ENCODE measurements at places on chromosomes 16 and 17.
A peak's percentile ranks its signal among the peaks of the same experiment; 100 is the strongest.

DNA sequence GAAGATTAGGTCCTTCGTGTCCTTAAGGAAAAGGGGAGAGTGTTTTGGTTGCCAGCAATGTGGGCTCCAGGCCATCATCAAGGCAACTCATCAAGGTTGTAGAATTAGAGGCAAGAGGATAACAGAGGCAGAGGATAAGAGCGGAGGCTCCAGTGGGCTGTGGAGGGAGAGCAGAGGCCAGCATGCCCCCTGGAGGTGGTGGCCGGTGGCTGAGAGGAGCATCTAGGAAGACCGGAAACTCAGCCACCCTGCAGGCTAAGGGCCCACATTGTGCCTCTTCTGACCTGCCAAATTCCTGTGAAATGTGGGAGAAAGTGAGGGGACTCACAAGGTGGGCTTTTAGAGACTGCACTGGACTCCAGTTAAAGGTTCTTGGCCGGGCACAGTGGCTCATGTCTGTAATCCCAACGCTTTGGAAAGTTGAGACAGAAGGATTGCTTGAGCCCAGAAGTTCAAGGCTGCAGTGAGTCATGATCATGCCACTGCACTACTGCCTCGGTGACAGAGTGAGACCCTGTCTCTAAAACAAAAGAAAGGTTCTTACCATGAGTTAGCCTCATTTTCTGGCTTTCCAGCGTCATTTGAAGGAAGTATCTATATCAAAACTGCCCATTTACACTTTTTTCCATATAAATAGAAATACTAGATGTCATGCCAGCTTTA lies 62.7 kb upstream of the ADORA2B start:
- no peak for DNase-seq

DNA sequence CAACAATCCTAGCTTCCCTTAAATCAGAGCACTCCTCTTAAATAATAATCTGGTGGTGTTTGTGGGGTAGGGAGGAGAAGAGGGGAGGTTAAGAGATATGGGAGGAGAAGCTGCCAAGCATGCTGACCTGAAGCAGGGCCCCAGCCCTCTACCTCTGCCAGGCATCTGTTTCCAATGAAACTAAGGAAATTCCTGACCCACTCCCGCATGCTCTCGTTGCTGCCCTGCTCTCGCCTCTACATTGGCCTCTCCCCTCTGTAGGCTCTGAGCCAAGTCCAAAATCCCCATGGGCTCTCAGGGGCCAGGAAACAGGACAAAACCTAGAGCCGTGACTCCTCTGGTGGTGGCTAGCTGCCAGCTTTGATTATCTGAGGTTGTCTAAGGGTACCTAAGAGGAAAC lies 559.5 kb upstream of the CDH11 start:
- DNase-seq, result no peak

- DNase-seq, result no peak
Measured at GRCh38 chr16:84531671-84532111, 27.2 kb upstream of the MEAK7 start.

DNA sequence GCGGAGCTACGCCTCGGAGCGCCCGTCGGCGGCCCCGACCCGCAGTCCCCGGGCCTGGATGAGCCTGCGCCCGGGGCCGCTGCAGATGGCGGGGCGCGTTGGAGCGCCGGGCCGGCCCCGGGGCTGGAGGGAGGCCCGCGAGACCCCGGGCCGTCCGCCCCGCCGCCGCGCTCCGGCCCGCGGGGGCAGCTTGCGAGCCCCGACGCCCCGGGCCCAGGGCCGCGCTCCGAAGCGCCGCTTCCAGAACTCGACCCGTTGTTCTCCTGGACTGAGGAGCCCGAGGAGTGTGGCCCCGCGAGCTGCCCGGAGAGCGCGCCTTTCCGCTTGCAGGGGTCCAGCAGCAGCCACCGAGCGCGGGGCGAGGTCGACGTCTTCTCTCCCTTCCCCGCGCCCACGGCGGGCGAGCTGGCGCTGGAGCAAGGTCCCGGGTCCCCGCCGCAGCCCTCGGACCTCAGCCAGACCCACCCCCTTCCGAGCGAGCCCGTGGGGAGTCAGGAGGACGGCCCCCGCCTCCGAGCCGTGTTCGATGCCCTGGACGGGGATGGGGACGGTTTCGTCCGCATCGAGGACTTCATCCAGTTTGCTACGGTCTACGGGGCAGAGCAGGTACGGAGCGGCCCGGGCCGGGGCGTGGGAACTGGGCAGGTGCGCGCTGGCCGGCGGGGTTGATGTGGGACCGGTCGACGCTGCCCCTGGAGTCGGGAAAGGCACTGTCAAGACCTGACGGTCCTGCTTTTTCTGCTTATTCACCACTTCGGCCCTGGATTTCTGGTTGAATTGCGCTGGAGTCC lies 861 bp downstream of the RAB11FIP3 start:
- peak; percentile 10 for DNase-seq

DNA sequence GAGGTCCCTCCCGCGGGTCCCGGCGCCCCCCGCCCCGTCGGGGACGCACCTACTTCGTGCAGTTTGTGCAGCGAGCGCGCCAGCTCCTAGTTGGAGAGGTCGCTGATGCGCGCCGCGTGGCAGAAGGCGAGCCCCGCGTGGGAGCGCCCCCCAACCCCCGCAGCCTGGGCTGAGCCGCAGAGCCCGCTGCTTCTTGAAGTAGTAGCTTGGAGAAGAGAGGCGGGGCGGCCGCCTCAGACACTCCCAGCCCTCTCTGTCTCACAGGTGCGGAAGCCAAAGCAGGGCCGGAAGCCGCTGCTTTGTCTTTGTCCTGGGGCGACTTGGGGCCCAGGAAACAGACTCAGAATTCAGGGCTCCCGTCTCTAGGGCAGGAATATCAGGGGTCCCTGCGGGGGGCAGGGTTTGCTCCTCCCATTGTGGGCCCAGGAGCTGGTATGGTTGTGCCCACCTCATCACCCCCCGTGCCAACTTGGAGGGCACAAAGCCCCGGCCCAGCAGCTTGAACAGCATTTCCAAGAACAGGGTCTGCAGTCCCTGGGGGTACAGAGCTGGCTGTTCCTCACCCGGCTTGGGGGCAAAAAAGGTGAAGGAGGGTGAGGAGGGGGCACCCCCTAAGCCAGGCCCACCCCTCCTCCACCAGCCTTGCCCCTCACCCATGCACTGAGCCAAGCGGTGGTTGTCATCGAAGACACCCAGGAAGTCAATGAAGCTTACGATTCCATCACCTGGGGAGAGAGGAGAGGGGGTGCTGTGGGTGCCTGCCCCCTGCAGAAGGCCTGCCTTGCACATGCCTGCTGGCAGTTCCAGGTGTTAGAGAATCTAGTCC lies 13.5 kb downstream of the SPATA32 start:
- peak; percentile 90 for DNase-seq

DNA sequence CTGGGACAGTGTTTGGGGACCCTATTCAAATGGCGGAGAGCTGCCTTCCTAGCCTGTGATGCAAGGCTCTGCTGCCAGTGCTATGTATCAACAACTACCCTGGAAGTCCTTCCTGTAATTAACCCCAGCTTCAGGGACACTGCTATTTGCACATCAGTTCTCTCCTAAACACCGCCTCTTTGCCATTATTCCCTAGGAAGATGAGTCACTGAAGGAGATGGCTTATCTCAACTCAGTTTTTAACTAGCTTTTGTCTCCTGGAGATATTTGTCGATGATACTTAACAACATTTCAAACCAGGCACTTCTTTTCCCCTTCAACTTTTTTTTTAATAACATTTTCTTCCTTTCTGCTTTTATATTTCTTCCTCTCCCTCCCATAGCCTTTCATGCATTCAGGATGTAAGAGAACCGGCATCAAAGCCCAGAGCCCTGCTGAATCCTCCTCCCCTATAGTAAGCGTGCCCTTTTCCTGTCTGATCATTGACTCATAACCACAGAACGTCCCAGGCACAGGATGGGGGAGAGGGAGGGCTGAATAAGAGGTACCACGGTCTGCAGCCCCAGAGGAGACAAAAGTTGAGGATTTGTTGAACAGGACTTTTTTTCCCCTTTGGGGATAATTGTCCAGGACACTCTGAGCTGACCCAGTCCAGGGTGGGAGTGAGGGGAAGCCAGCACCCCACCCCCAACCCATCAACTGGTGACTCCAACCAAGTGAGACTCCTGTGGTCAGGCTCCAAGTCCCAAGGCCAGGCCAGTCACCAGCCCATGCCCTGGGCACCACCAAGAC lies 387.8 kb upstream of the SALL1 start:
- no peak for DNase-seq

GRCh38 chr17:2094891-2095535 lies 40.1 kb downstream of the HIC1 start:
- no peak for DNase-seq

- DNase-seq, result no peak
Measured at GRCh38 chr17:760371-760770, 8.3 kb upstream of the GEMIN4 start.

- no peak for DNase-seq
Measured at GRCh38 chr16:80744856-80745255, 59.5 kb downstream of the CDYL2 start.

GRCh38 chr17:29243792-29244191 lies 2.9 kb upstream of the CRYBA1 start:
- DNase-seq, result no peak

- DNase-seq, result no peak
Measured at GRCh38 chr17:69485901-69486643, 71.6 kb downstream of the MAP2K6 start.

DNA sequence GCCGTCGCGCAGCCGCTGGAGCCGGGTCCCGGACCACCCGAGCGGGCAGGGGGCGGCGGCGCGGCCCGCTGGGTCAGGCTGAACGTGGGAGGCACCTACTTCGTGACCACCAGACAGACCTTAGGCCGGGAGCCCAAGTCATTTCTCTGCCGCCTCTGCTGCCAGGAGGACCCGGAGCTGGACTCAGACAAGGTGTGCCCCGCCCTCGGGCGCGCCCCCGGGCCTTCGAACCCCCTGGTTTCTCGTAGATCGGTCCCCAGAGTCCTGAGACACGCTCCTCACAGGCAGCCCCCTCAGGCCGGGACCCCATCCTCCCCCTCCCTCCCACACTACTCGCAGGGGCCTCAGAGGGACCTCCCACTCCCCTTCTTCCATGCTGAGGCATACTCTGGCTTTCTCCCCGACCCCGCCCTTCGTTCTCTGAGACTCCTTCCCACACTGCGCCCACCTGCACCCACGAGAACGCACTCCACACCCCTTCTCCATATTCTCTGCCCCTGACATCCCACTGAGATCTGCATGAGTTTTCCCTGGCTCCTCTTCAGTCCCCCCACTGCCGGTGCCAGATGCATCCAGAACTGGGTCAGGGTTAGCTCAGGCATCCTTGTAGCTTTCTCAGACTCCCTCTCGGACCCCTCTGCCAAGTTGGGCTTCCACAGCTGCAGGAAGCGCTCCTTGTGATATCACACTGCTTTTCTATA lies 523 bp downstream of the KCTD2 start:
- DNase-seq, result peak; percentile 19

GRCh38 chr17:27579304-27579703 lies 51.7 kb upstream of the LGALS9 start:
- no peak for DNase-seq

DNA sequence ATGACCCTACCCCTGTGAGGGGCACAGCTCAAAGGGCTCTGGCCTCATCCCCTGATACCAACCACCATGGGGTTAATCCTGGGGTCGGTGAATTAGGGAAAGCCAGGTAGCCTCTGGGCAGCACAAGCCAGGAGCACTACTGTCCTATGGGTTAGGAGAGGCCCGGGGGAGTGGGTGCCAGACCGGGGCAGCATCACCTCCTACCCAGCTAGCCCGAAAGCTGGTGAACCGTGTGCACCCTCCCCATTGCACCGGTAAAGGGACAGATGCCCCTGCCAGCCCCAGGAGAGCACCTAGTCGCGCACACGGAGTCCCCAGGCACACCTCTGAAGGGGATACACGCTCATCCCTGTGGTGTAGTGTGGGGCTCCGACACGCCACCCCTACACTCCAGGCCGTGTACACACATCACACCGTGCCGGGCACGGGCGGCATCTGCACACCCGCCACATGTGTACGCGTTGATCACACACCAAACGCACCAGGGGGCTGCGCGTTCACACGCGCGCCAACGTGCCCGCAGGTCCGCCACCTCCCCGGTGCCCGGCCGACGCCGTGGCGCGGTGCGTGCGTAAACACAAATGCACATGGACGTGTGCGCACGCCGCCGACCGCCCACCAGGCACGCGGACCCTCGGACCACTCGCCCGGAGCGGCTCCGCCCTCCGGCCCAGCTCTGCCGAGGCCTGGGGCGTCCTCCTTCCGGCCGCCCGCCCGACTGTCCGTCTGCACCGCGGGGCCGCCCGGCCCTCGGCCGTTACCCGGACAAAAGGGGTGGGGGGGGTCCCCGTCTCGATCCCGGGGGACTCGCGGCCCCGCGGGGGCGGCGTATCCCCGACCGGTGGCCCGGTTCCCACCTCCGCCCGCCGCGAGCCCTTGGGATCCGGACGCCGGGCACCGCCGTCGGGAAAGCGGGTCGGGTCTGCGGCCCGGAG lies 785 bp downstream of the UBALD1 start:
- no peak for DNase-seq

DNA sequence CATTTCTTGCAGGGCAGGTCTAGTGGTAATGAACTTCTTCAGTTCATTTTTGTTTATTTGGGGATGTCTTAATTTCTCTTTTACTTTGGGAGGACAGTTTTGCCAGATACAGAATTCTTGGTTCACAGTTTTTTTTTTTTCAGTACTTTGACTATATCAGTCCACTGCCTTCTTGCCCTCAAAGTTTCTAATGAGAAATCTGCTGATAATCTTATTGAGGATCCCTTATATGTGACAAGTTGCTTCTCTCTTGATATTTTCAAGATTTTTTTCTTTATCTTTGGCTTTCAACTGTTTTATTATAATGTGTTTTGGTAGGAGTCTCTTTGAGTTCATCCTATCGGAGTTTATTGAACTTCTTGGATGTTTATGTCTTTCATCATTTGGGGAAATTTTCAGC lies 42.8 kb downstream of the CLEC19A start:
- DNase-seq, result no peak

GRCh38 chr17:5793899-5794298 lies 209.6 kb upstream of the NLRP1 start:
- DNase-seq, result peak; percentile 39

DNA sequence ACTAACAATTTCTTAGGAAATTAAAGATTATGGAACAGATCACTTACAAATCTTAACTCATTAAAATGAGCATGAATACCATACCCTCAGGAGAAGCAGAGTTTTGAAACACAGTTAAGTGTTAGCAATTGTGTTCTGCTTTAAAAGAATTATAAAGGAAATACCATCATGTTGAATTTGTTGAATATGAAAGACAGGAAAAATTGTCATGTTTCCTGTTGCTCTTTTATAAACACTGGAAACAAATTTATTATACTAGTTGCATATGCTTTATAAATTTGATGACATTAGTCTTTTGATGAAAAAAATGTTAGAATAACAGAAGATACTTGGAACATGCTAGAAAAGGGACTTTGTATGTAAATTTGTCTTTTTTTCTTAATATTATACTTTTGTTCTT lies 59.7 kb downstream of the VMP1 start:
- no peak for DNase-seq

DNA sequence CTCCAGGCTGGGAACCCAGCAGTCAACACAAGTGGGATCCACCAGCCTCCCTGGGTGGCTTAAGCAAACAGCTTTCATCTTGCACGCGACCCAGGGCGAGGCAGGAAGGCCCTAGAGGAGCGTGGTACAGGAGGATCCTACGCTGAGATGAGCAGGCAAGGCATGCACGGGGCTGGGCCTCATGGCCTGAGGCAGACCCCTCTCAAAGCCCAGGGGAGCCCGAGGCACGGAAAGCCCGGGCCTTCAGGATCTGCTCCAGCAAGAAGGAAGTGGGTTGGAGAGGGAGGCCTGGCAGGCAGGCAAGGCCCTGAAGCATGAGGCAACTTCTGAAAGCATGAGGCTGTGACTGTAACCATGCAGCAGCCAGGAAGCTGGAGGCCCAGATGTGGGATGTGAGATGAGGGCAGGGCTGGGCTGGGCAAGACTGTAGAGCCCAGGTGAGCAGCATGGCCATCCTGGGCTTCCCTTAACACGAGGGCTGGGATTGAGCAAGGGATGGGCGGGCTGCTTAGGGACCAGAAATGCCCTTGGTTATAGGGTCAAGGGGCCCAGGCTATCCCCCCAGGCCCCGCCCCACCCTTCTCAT lies 338.7 kb downstream of the C16orf95 start:
- DNase-seq, result no peak
